Myometrial cell (primary cell): ENCODE measurements at places on chromosomes 1 and 21. TPM values are rescaled to one million over a fixed set of nuclear protein-coding genes. Genes with fewer than 3 reads are reported as not detected.

LIN28A gene
- total RNA-seq: not detected in 2 replicates

GPX7 gene
- total RNA-seq: 38.8 and 66.9 TPM in 2 replicates

C4BPB gene
- not detected in 2 replicates for total RNA-seq

MYOM3 gene
- not detected in 2 replicates for total RNA-seq

TMEM200B gene
- total RNA-seq: 21.0 and 27.6 TPM in 2 replicates

RHCE gene
- 0.53 and 0.58 TPM in 2 replicates for total RNA-seq

WNT3A gene
- not detected in 2 replicates for total RNA-seq

MFAP2 gene
- total RNA-seq: 10.8 and 16.4 TPM in 2 replicates

NPHS2 gene
- total RNA-seq: not detected in 2 replicates

TFF3 gene
- not detected in 2 replicates for total RNA-seq

PCSK9 gene
- total RNA-seq: 23.6 and 30.1 TPM in 2 replicates

APH1A gene
- total RNA-seq: 116 and 135 TPM in 2 replicates

PROK1 gene
- not detected in 2 replicates for total RNA-seq

EMC1 gene
- total RNA-seq: 95.2 and 100 TPM in 2 replicates

GOLPH3L gene
- 16.5 and 18.5 TPM in 2 replicates for total RNA-seq

SUSD4 gene
- 0.29 and 0.35 TPM in 2 replicates for total RNA-seq

LMOD1 gene
- total RNA-seq: 9.8 and 11.2 TPM in 2 replicates

FAM20B gene
- 27.7 and 32.1 TPM in 2 replicates for total RNA-seq

PLA2G2D gene
- total RNA-seq: not detected in 2 replicates

ZFYVE9 gene
- total RNA-seq: 16.1 and 17.5 TPM in 2 replicates

MX2 gene
- 0.86 and 1.2 TPM in 2 replicates for total RNA-seq

KCNJ9 gene
- total RNA-seq: 0.71 TPM in 1 of 2 replicates, not detected in the other

SYCP1 gene
- not detected in 2 replicates for total RNA-seq

COA7 gene
- total RNA-seq: 7.5 and 8.7 TPM in 2 replicates

PADI4 gene
- not detected in 2 replicates for total RNA-seq

JTB gene
- 204 and 241 TPM in 2 replicates for total RNA-seq

PROX1 gene
- total RNA-seq: 0.35 TPM in 1 of 2 replicates, not detected in the other

MRPS21 gene
- total RNA-seq: 57.4 and 58.7 TPM in 2 replicates

UTS2 gene
- total RNA-seq: not detected in 2 replicates

RXFP4 gene
- total RNA-seq: not detected in 2 replicates

GNAT2 gene
- total RNA-seq: under 0.01 and 0.89 TPM in 2 replicates
